Bronchus fibroblast of lung (primary cell): ENCODE measurements at places on chromosomes 3 and 15. TPM values are rescaled to one million over a fixed set of nuclear protein-coding genes. Genes with fewer than 3 reads are reported as not detected.

Gene THPO
- not detected in 2 replicates for total RNA-seq

Gene ROPN1B
- total RNA-seq = not detected in 2 replicates

Gene TYRO3
- 3.9 and 6.4 TPM in 2 replicates for total RNA-seq

Gene CLDN1
- 0.59 and 0.84 TPM in 2 replicates for total RNA-seq

Gene PARP15
- under 0.01 and 0.15 TPM in 2 replicates for total RNA-seq

Gene MLF1
- 6.1 and 6.6 TPM in 2 replicates for total RNA-seq

Gene TMCO5A
- total RNA-seq = not detected in 2 replicates

Gene C3orf20
- not detected in 2 replicates for total RNA-seq

Gene PIK3R4
- total RNA-seq = 27.7 and 29.1 TPM in 2 replicates

Gene TMEM108
- 0.50 and 0.89 TPM in 2 replicates for total RNA-seq

Gene FGF7
- 9.2 and 13.8 TPM in 2 replicates for total RNA-seq

Gene WDR93
- 0.15 TPM in 1 of 2 replicates, not detected in the other for total RNA-seq

Gene ECE2
- not detected in 2 replicates for total RNA-seq

Gene CYP19A1
- 0.30 TPM in 1 of 2 replicates, not detected in the other for total RNA-seq

Gene TMEM207
- not detected in 2 replicates for total RNA-seq

Gene NPAP1
- total RNA-seq = not detected in 2 replicates

Gene HPS3
- total RNA-seq = 28.8 and 31.8 TPM in 2 replicates

Gene SV2B
- total RNA-seq = not detected in 2 replicates

Gene RYR3
- total RNA-seq = not detected in 2 replicates

Gene AAGAB
- 29.9 and 40.6 TPM in 2 replicates for total RNA-seq

Gene A4GNT
- total RNA-seq = not detected in 2 replicates

Gene UBXN7
- 5.4 and 6.1 TPM in 2 replicates for total RNA-seq

Gene SLC25A26
- 15.6 and 17.4 TPM in 2 replicates for total RNA-seq

Gene CCDC33
- total RNA-seq = under 0.01 TPM in 1 of 2 replicates, not detected in the other

Gene CERS3
- total RNA-seq = not detected in 2 replicates

Gene ACKR4
- not detected in 2 replicates for total RNA-seq

Gene MESP2
- 0.45 and 1.3 TPM in 2 replicates for total RNA-seq

Gene AHSG
- not detected in 2 replicates for total RNA-seq

Gene COL7A1
- total RNA-seq = 22.1 and 29.3 TPM in 2 replicates

Gene MYO5C
- 0.15 and 0.50 TPM in 2 replicates for total RNA-seq

Gene SEMA6D
- 1.8 and 3.4 TPM in 2 replicates for total RNA-seq

Gene FMN1
- 4.6 and 6.7 TPM in 2 replicates for total RNA-seq

Gene NUSAP1
- total RNA-seq = 106 and 111 TPM in 2 replicates

Gene TGM4
- 0.15 and 0.17 TPM in 2 replicates for total RNA-seq

Gene CADM2
- 0.15 TPM in 1 of 2 replicates, not detected in the other for total RNA-seq

Gene STAB1
- total RNA-seq = 0.50 and 0.59 TPM in 2 replicates

Gene ANKRD63
- total RNA-seq = not detected in 2 replicates

Gene ESYT3
- 0.17 TPM in 1 of 2 replicates, not detected in the other for total RNA-seq

Gene KCNAB1
- total RNA-seq = not detected in 2 replicates

Gene CDHR4
- total RNA-seq = not detected in 2 replicates

Gene HRH1
- total RNA-seq = 4.9 and 5.4 TPM in 2 replicates

Gene FANCD2OS
- not detected in 2 replicates for total RNA-seq

Gene ZBED2
- not detected in 2 replicates for total RNA-seq

Gene SLC28A2
- total RNA-seq = not detected in 2 replicates

Gene PP2D1
- total RNA-seq = not detected in 2 replicates

Gene RGMA
- 3.6 and 5.7 TPM in 2 replicates for total RNA-seq
